Activated naive CD8-positive, alpha-beta T cell treated with anti-CD3 and anti-CD28 coated beads, Interleukin-2, amount 10 ng/mL, durations not matched to agents 7 days and 5 days (primary cell): ENCODE measurements at places on chromosomes 7 and 10. TPM values are rescaled to one million over a fixed set of nuclear protein-coding genes. Genes with fewer than 3 reads are reported as not detected.

The DMBT1 gene
- total RNA-seq, result not detected

The TSPAN33 gene
- 9.5 TPM for total RNA-seq

The NUDCD3 gene
- total RNA-seq, result 113 TPM

The TACC2 gene
- not detected for total RNA-seq

The CLRN3 gene
- total RNA-seq, result not detected
